HT-29 (cell line): ENCODE measurements at places on chromosomes 7 and 10. TPM values are rescaled to one million over a fixed set of nuclear protein-coding genes. Genes with fewer than 3 reads are reported as not detected.

Gene GDF2
- not detected in 2 replicates for total RNA-seq

Gene ATXN7L1
- 3.8 and 4.0 TPM in 2 replicates for total RNA-seq

- no peak for DNase-seq
Observed at GRCh38 chr7:135206941-135207391, 4.4 kb downstream of the WDR91 start.

DNA sequence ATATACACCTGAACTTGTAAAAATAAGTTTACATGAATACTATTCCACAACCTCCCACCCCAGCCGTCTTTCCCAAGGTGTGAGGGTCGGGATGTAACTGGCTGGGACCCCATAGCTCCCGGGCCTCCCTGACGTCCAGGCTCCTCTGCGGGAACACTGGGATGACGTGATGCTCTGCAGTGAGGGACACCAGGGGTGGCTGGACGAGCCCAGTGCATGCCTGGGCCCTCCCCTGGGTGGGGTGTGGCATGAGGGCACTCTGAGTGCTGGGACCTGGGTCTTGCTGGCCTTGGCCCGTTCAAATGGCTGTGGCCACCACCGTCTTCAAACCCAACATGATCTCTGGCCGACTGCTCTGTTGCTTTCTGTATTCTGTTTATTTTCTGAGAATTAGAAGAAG, 182.4 kb downstream of the DNAJB6 start:
- no peak for DNase-seq

DNA sequence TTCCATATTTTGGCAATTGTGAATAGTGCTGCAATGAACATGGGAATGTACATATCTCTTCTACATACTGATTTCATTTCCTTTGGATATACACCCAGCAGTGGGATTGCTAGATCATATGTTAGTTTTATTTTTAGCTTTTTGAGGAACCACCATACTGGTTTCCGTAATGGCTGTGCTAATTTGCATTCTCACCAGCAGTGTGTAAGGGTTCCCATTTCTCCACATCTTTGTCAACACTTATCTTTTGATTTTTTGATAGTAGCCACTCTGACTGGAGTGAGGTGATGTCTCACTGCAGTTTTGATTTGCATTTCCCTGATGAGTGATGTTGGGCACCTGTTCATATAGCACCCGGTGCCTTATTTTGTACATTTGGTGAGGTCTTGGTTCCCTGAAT, 519.6 kb downstream of the REEP3 start:
- no peak for DNase-seq

- DNase-seq: no peak
Observed at GRCh38 chr10:132776186-132776585, 9.8 kb downstream of the NKX6-2 start.

GRCh38 chr10:34727595-34728033, 87.5 kb downstream of the PARD3 start:
- no peak for DNase-seq

DNA sequence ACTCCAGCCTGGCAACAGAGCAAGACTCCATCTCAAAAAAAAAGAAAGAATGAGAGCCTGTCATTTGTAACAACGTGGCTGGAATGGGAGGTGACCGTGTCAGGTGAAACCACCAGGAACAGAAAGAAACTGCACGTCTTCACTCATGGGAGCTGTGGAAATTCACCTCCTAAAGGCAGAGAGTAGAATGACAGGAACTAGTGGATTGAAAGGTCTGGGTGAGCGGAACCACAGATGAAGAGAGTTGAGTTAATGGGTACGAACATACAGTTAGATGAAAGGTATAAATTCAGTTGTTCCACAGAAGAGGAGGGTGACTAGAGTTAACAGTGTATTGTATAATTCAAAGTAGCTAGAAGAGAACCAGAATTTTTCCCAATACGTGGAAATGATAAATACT, 78.6 kb downstream of the MAD1L1 start:
- peak; percentile 22 for DNase-seq
